ENCODE measurements at places on chromosomes 16 and 17.
A peak's percentile ranks its signal among the peaks of the same experiment; 100 is the strongest.

DNA sequence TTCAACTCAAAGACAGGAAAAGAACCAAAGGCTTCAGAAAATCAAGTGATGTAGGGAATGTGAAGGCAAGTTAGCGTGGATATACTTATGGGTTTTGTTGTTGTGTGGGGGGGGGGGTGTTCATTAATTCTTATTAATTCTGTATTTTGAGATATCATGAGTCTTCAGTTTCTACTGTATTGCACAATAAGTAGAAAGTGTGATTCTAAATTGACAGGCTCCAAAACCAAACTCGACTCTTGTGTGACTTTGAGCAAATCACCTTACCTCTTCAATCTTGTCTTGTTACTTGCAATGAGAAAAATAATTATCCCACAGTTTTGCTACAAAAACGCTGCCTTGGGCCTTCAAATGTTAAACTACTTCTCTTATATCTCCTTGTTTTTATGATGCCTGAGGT lies 453.9 kb upstream of the GOT2 start:
- DNase-seq: no peak

GRCh38 chr16:29007730-29008593 lies 23.1 kb downstream of the LAT start:
- DNase-seq: peak; percentile 63

GRCh38 chr16:85370881-85371651 lies 242.1 kb upstream of the GSE1 start:
- DNase-seq: no peak

DNA sequence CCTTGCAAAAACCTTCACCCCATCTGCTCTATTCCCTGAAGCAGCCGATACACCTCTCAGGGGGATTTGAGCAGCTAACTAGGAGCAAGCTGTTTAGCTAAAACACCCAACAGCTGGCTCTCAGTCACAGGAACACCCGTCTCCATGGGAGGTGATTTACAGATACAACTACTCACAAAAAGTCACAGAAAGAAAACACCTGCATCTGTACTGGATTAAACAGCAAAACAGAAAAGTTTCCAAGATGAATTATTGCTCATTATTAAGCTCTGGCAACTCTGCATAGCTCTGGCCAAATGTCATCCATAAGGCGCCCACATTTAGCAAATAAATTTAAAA lies 22.3 kb downstream of the GJC1 start:
- no peak for DNase-seq

GRCh38 chr17:75720656-75721462 lies at the start of gene ITGB4:
Gene ITGB4, plus strand, starts transcription at chr17:75721459. Its CDS starts 3,245 bp downstream, at chr17:75724704.
- peak; percentile 63 for DNase-seq

DNA sequence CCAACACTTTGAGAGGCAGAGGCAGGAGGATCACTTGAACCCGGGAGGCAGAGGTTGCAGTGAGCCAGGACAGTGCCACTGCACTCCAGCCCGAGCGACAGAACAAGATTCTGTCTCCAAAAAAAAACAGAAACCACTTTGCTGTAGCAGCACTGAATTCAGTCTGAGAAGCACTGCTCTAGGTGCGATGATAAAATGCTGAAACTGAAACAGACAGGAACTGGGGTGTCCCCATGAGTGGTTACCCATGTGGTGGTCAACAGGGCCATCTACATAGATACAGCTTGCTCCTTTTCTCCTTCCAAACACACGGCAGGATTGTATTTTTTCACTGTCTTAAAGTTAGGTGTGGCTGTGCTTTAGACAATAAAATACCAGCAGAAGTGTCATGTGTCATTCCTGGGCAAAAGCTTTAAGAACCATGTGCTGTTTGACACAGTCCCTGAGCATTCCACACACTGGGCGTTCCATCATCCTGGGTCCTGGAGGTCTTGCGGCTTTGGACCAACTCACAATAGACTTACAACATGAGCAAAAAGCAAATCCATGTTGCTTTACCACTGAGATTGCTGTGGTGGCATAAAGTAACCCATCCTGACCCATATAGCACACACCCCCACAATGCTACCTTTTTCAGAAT lies 11.5 kb downstream of the GAS7 start:
- DNase-seq: no peak

DNA sequence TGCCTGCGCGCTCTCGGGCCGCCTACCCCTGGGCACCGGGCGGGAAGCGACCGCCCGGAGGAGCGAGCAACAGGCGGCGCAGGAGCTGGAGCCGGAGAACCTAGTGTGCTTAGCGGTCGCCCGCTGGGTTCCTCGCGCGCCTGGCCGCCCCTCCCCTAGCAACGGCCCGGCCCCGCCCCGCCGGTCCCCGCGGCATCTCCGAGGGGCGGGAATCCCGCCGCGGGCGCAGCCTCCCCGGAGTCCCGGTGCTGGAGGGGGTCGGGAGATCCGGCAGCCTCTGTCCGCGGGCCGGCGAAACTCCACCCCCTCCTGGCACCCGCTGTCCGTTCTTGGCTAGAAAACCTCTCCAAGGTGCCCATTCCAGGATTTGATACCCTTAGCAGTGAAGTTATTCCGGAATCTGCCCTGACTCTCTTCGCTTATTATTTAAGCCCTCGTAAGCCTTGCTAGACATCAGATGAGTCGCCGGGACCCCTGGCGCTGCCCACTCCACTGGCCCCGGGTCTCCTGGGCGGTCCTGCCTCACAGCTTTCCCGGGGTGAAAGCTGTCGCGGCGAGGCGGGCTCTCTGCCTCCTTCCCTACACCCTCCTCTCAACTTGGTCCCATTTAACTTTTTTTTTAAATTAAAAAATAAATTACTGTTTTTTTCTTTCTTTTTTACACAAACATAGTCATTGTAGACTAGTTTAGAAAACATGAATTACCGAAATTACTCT lies at the start of gene RPRML:
Gene RPRML, minus strand, starts transcription at position 107 of the 717 bp plus-strand sequence. CDS start 246 bp downstream, outside the sequence.
- peak; percentile 16 for DNase-seq

- no peak for DNase-seq
Observed at GRCh38 chr17:51189162-51189561, 23.0 kb downstream of the NME2 start.

- no peak for DNase-seq
Observed at GRCh38 chr17:80274331-80274730, 13.7 kb downstream of the RNF213 start.

GRCh38 chr16:3131755-3132377 lies 3.0 kb upstream of the ZNF213 start:
- DNase-seq: peak; percentile 30

DNA sequence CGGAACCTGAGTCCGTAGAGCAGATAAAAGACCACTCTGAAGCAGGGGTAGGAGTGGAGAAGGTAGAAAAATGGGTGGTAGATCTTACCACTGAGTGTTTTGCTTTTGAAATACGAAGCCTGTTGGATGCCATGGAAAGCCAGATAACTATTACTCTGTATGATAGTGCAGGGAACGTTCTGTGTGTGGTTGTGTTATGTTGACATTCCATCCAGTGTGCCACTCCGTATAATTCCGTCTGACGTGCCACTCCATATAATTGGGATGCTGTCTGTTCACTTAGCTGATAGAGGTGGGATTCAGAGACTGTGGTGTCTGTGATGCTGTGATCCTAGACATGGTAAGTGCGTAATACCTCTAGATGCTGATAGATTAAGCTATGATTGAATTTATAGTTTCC lies 263.2 kb upstream of the CACNG5 start:
- DNase-seq: no peak

- no peak for DNase-seq
Observed at GRCh38 chr16:85459529-85460251, 153.4 kb upstream of the GSE1 start.

GRCh38 chr17:17435323-17435722 lies 41.5 kb upstream of the MED9 start:
- no peak for DNase-seq

- DNase-seq: no peak
Observed at GRCh38 chr17:73823684-73824083, 179.4 kb upstream of the SDK2 start.

- no peak for DNase-seq
Observed at GRCh38 chr17:38970804-38971203, 3.6 kb upstream of the FBXO47 start.

DNA sequence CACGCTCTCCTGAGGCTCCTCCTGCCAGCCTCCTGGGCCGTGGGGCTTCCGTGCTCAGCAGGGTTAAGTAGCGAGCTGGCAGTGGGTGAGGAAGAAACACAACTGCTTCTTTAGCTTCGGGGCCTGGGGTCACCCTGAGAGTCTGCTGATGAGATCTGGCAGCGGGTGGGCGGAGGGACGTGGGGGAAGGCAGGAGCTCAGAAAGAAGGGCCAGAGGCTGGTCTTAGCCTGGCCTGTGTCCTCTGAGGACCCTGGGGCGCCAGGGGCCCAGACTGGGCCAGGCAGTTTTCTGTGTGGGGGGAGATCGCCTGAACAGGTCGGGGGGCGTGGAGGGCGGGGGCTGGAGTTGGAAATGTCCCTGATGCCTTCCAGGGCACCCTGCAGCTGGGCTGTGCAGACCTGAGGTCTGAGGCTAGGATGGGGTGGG lies 97.8 kb upstream of the GSE1 start:
- DNase-seq: no peak

DNA sequence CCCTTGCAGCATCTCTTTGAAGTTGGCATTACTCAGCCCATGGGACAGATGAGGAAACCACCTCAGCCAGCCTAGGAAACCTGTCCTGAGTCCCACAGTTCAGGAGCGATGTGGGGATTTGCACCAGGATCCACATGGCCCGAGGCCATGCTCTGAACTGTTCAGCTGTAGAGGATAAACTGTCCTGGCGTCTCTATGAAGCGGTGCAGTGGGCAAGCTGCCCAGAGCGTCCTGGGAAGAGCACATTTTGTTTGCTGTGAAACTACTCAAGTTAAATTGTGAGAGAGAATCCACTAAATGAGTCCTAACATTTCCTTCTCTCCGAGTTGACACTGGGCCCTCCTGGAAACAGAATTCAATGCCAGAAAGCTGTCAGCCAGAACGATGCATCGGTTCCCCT lies 276.6 kb upstream of the TNRC6C start:
- DNase-seq: no peak

DNA sequence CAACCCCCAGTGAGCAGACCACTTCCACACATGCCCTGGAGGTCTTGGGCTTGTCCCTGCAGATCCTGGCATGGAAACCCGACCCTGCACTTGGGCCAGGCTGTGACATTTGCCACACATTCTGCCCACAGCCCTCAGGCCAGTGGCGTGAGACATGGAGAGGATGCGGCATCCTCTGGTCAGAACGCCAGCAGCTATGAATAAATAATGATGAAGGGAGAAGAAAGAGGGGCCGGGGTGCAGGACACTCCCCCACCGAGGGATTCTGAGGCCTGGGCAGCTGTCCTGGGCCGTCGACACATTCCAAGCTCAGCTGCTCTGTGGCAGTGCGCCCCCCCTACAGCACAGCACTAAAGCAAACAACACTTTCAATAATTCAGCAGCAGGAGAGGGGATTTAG lies 148.8 kb downstream of the ENGASE start:
- DNase-seq: no peak

DNA sequence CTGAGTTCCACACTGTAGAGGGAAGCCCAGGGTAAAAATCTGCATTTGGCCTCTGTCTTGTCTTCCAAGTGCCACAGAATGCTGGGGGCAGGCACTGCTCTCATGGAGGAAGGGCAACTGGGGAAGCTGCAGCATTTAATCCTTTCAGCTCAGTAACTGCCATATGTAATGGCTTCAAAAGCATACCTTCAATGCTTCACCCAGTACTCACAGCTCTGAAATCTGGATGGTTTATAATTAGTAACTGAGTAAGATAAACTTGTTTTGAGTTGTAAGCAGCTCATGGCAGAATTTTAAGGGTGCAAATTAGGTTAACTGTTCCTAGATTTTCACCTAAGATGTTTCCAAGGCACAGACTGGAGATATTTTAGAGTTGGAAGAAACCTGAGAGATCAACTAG lies 24.5 kb downstream of the PMP22 start:
- DNase-seq: no peak

GRCh38 chr17:82940226-82941020 lies 100.6 kb upstream of the ZNF750 start:
- no peak for DNase-seq

DNA sequence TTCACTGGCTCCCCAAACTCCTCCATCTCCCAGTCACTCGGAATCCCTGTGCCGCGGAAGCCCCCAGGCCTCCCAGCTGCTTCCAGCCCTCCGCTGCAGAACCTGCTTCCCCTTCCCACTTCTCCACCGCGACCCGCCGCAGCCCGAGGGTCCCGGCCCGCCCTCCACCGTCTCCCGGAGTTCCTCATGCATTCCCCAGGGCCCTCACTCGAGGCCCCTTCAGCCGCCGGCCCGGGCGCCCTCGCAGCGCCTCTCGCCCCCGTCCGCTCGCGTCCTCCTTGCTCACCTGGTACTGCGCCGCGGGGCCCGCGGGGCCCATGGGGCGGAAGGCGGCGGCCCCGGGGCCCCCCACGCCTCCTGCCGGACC lies 329 bp downstream of the SMARCD2 start:
- no peak for DNase-seq

GRCh38 chr17:43418441-43419374 lies 19.9 kb downstream of the ARL4D start:
- DNase-seq: no peak

- DNase-seq: no peak
Observed at GRCh38 chr16:84990782-84991181, 20.6 kb downstream of the ZDHHC7 start.

DNA sequence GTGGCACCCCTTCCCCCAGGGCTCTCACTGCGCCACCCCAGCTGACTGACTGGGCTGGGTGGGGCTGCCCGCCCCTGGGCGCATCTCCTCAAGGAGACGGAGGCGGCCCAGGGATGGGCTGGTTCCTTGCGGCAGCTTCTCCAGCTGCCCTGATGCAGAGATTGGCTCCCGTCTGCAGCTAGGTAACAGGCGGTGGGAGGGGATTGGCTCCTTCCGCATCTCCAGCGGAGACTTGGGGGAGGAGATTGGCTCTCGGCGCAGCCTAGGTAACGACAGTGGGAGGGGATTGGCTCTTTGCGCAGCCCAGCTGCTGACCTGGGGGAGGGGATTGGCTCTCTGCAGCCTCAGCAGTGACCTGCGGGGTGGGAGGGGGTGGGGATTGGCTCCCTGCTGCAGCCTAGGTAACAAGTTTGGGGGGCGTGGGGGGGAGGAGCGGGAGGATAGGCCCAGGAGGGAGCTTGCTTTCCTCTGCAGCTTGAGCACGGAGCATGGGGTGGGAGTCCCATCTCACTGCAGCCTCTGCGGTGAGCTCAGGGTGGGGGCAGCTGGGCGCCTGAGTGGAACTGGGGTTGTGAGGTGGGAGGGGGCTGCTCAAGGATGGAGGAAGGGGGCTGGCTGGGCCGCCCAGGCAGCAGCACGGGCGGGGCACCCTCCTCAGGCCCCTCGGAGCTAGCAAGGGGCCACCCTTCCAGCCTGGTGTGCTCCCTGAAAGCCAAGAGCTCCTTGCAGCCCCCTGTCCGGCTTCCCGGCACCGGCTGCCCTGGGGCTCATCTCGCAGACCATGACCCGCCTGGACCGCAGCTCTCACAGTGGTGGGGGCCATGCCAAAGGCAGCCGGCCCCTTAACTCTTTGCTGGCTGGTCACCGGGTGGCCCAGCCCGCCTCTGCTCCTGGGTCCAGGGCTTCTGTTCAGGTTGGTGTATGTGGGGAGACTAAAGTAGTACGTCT lies 6.4 kb downstream of the NFE2L1 start:
- DNase-seq: no peak

All from activated T-helper 2 cell treated with anti-CD3 and anti-CD28 coated beads, Interferon-gamma antibody, Interleukin-2, Interleukin-4, amounts not matched to agents 10 μg/mL and 5 μg/mL and 100 μg/mL, durations not matched to agents 14 hours and 24 hours and 36 hours (primary cell).